ENCODE measurements at places on chromosomes 2 and 18. TPM values are rescaled to one million over a fixed set of nuclear protein-coding genes. Genes with fewer than 3 reads are reported as not detected.

MYO1B gene
- 35.0 TPM for total RNA-seq

DNA sequence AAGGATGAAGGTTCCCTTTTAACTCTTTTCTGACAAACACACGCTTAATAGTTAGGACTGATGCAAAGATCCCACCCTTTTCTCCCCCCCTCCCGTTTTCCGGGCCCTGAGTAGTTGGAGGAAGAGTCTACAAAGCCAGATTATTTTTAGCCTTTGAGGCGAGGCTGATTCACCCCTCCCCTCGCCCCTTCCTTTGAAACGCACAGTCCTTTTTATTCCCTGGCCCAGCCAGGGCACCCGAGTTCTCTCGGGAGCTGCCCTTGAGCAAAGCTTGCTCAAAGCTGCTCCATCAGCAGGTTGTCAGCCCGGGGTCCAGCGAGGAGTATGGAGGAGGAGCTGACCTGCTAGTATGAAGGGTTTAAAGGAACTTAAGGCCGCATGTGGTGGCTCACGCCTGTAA is 47.1 kb upstream of the SPRED2 start:
- no peak for DNase-seq

- no peak for DNase-seq
These were observed 95.2 kb upstream of the CD302 start for GRCh38 chr2:159892990-159893810.

GRCh38 chr2:171595896-171596295 is 73.6 kb downstream of the CYBRD1 start:
- DNase-seq = no peak

GRCh38 chr2:233323851-233324250 is 16.2 kb downstream of the SAG start:
- no peak for DNase-seq

GRCh38 chr2:29433920-29434319 is 318.7 kb downstream of the CLIP4 start:
- no peak for DNase-seq

- peak; percentile 75 for DNase-seq
These were observed 258 bp downstream of the MGAT4A start for GRCh38 chr2:98730707-98731040.

DNA sequence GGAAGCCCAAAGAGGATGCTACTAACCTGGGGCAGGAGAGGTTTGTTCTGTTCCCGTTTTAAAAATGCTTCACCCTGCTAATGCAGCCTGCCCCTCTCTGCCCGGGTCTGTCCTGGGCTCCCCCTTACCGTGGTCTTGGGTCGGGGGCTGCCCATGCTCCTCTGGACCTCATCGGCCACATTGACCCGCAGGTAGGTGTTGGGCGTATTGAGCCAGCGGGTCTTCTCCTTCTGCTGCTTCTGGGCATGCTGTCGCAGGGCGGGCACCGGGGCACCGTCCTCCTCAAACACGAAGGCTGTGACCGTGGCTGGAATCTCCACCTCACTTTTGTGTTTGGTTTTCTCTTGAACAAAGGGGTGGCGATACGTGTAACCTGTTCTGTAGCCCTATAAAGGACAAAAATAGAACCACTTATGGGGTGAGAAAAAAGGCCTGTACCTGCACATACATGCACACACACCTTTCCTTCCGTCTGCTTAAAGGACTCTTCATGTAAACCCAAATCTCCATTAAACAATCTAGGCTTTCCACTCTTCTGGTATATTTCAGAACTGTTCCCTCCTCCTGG is 89.3 kb downstream of the ADD2 start:
- DNase-seq = no peak

- no peak for DNase-seq
These were observed 36.2 kb downstream of the MAL start for GRCh38 chr2:95061601-95062183.

DNA sequence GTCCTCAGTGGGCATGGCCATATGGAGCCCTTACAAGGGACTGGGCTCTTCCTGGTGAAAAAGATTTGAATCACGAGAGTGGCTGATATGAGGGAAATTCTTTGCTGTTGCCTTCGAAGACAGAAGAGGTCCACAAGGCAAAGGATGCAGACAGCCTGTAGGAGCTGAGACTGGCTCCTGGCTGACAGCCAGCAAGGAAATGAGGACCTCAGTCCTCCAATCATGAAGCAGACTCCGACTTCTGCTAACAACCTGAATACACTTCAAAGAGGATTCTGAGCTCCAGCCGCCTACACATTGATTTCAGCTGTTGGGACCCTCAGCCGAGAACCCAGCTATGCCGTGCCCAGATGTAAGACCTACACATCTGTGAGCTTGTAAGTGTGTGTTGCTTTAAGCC is 3.0 kb upstream of the ST8SIA5 start:
- no peak for DNase-seq

- DNase-seq = no peak
These were observed 80.2 kb downstream of the NUP35 start for GRCh38 chr2:183204397-183204796.

- no peak for DNase-seq
These were observed 22.8 kb downstream of the KCNS3 start for GRCh38 chr2:17901246-17901645.

- DNase-seq = no peak
These were observed 204.2 kb downstream of the TPGS2 start for GRCh38 chr18:36624451-36625167.

THSD7B gene
- total RNA-seq = not detected

TTLL4 gene
- total RNA-seq = 36.7 TPM

DNA sequence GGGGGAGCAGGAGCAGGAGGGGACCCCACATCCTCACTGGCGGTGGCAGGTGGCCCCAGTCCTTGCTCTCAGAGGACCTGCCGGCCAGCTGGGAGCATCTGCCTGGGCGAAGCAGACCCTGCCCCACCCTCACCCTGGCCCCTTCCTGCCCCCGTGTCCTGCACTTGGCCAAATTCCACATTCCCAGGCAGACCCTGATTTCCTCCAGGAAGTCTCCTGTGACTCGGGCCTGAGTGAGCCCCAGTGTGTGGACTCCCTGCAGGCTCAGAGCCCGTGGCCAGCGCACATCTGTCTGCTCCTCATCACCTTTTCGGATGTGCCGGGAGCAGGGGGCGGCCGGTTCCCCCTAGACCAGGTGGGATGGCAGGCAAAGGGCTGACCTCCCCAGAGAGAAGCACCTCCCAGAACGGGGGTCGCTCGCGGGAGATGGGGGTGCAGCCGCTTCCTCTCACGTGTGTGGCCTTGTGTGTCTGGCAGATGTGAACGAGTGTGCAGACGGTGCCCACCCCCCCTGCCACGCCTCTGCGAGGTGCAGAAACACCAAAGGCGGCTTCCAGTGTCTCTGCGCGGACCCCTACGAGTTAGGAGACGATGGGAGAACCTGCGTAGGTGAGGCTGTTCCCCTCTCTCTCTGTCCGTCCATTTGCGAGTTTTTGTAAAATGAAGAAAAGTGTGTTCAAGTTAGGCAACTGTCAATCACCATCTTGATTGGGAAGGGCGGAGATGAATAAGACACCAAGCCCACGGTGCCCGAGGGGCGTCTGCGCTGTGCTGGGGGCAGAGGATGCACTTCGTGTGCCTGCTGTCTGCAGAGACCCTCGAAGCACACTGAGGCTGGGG is 90.4 kb downstream of the TPO start:
- DNase-seq = no peak

DNA sequence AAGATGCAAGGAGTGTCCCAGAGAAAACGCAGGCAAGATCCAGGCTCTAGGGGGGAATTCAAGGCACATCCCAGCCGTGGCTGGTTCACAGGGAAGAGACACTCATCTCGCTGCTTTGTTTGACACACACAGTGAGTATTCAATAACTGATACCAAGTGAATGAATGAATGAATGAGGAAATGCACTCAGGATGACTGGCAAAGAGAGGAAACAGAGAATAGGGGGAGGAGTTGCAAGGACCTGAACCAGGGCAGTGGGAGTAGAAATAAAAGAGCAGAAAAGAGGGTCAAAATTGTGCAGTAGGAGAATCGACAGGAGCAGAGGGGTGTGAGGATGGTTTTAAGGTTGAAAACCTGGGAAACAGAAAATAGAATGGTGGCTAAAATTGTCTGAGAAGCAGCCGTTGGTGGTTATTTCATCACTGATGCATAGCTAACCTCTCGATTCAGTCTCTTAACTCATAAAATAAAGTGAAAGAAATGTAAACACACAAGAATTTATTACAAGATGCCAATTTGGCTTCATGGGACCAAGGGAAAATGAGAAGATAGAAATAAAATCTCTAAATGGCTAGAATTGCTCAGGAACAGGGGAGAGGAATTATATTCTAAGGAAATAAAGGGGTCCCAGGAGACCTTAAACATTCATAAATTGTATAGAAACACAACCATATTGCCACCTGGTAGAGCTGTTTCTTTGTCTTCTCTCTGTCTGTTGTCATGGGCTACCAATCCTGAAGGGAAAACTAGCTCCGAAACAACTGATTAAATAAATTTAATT is 63.9 kb upstream of the PHLPP1 start:
- no peak for DNase-seq

- DNase-seq = no peak
These were observed 233.7 kb upstream of the SPOPL start for GRCh38 chr2:138267902-138268254.

- DNase-seq = no peak
These were observed 209.3 kb downstream of the AKAIN1 start for GRCh38 chr18:4987452-4988405.

- no peak for DNase-seq
These were observed 38.7 kb upstream of the SERTAD2 start for GRCh38 chr2:64692401-64692800.

GRCh38 chr2:181776336-181776735 is 96.0 kb upstream of the NEUROD1 start:
- DNase-seq = no peak

- DNase-seq = no peak
These were observed 45.6 kb downstream of the HDLBP start for GRCh38 chr2:241269707-241270520.

DNA sequence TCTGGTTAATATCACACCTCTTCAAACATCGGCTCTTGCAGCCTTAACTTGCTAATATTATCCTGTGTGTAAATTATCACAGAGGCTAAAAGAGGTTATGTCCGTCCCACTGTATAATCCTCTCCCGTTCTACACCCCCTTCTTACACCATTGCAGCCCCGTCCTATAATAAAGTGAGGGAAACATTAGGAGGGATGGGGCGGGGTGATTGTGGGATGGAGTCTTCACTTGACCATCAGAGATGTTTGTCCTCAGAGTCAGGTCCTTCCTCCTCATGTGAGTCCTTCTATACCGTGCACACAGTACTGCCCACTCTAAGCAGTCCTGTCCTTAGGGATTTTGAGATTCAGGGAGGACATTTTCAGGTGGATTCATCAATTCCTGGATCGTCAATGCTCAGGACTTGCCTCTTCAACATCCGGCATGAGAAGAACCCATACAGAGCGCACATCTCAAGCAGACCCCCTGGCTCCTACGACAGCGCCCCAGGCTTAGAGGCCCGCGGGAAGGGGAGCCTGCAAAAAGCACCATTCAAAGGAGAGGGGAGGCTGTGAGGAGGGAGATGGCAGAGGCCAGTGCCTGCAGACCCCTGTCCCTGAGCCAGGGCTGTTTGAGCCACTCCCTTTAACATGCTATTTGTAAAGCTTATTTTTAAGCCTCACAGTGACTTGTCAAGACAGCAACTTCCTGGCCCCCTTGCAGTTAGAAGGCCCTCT is 42.8 kb upstream of the ASB18 start:
- no peak for DNase-seq

- no peak for DNase-seq
These were observed 754.4 kb downstream of the ADCYAP1 start for GRCh38 chr18:1658908-1659566.

SYT4 gene
- not detected for total RNA-seq

DNA sequence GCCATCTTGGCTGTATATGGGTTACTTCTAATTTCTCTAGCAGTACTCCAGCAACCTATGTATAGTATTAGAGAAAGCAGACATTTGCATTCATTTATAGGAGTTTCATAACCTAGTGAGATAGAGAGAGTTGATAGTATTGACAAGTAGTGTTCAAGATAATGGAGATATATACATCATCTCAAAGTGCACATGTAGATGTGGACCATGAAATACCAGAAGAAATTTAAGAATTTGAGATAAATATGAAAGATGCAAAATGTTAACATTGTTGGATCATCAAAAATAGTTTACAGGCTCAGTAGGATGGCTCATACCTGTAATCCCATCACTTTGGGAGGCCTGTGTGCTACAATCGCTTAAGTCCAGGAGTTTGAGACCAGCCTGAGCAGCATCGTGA is 243.0 kb downstream of the MBD5 start:
- DNase-seq = no peak

DNA sequence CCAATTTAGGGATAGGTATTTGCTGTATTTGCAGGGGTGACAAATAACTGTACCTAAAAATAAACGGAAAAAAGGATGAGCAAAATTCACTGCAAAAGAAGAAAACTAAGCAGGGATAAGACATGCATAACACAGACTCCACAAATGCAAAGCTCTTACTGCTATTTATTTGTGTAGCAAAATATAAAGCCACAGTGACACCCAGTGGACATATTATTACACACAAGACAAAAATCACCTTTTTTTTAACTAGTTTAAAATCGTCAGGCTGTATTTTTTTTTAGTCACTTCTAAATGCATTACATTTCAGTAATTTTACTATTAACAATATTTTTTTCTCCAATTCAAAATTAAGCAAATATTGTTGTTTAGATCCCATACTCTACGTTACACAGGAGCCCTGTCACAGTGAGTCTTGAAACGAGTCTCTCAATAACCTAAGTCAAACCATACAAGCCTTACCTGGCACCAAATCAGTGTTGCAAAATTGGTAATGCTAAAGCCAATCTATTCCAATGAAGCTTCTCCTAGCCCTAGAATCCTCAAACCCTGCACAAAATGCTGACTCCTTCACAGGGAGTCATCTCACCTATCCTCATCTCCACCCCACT is 23.7 kb downstream of the METTL4 start:
- no peak for DNase-seq

DNA sequence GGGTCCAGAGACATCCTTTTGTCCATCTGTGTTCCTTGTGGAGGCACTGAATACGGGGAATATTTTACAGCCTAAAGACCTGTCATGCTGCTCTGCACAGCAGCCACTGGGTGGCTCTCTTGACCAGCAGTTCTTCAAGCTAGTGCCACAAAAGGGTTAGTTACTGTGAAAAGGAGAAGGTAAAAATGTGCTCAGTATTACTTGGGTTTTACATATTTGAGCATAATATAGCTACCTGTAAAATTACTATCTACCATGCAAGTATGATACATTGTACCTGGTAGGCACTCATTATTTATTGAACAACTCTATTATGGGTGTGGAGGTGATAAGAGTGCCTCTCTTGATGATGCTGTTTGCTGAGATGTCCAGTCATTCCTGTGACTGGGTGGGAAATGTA is 23.6 kb downstream of the FZD5 start:
- peak; percentile 29 for DNase-seq

GKN1 gene
- total RNA-seq = not detected

DNA sequence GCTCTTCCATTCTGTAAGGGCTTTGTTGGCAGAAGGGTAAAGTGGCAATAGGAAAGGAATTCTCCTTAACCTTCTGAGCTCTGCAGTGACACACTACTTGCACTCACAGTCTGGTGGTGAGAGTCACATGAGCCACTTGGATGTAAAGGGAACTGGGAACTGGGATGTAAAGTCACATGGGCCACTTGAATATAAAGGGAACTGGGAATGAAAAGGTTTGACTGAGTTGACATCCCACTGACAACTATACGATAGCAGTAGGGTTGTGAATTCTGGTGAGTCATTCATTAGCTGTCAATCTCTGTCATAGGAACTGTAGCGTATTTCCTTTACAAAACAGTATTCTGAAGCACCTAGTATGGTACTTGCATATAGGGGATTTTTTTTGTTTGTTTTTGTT is 5.5 kb downstream of the RPE start:
- no peak for DNase-seq

- DNase-seq = no peak
These were observed 291.6 kb downstream of the TNS1 start for GRCh38 chr2:217711188-217711587.

- no peak for DNase-seq
These were observed 43.3 kb upstream of the SERPINB2 start for GRCh38 chr18:63844254-63844653.
